Gastrocnemius medialis (tissue), 4 donors: ENCODE measurements at places on chromosomes 1 and 21. TPM values are rescaled to one million over a fixed set of nuclear protein-coding genes. Genes with fewer than 3 reads are reported as not detected.
A peak's percentile ranks its signal among the peaks of the same experiment; 100 is the strongest.

- no peaks in the 10 kb centered on the region for H3K27me3 ChIP-seq
- H3K36me3 ChIP-seq = no peaks in the 10 kb centered on the region
- DNase-seq = no peak
- H3K4me1 ChIP-seq = no peaks in the 10 kb centered on the region
Measured at GRCh38 chr1:31443673-31444072, 30.7 kb downstream of the SERINC2 start.

GFI1 gene
- total RNA-seq = not detected

DNA sequence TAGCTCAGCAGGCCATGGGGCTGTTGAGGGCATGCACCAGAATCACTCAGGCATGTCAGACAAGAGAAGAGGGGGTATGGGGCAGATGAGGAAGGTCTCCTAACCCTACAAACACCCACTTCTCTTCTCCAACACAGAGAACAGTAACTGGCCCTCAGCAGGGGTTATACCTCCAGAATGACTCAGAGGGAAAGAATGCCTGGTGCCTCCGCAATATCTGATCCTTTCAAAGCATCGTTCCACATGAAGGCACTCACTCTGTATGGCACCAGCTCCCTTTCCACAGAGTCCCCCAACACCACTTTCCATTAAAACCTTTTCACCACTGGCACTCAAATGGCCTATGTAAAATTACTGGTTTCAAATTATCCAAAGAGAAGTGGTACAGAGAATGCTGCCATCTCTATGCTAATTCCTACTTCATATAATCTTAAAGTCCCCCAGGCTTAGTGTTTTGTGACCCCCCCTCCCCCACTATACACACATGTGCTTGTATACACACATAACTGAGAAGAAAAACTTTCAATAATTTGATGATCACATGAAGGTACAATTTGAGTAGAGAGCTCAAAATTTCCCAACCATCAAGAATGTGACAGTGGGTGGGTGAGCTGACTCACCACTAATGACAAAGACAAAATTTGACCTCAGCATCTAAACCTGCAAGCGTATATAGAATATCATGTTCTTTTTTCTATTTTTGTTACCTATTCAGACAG lies 91.5 kb downstream of the SIPA1L2 start:
- no peaks in the 10 kb centered on the region for H3K27me3 ChIP-seq
- H3K4me3 ChIP-seq = no peak overlapping the region
- DNase-seq = no peak
- H3K4me1 ChIP-seq = peaks cover 15% of the 10 kb centered on the region

GNG12 gene
- total RNA-seq = 21.5 TPM

DNA sequence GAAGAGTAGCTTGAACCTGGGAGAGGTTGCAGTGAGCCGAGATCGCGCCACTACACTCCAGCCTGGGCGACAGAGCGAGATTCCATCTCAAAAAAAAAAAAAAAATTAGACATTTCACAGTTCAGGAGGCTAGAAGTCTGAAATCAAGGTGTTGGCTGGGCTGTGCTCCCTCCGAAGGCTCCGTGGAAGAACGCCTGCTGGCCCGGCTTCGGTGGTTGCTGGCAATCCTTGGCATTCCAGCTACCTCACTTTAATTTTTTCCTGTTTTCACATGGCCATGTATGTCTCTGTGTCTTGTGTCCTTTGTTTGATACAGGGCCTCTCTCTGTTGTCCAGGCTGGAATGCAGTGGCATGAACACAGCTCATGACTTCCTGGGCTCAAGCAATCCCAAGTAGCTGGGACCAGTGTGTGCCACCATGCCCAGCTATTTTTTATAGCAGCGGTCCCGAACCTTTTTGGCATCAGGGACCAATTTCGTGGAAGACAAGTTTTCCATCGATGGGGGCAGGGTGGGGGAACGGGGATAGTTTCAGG lies 24.5 kb downstream of the OPRD1 start:
- no peak for DNase-seq
- no peaks in the 10 kb centered on the region for H3K4me1 ChIP-seq
- no peak overlapping the region for H3K4me3 ChIP-seq
- H3K27ac ChIP-seq = no peak overlapping the region
- H3K36me3 ChIP-seq = no peaks in the 10 kb centered on the region

- H3K4me1 ChIP-seq = peaks cover 5% of the 10 kb centered on the region
- no peaks in the 10 kb centered on the region for H3K36me3 ChIP-seq
- no peaks in the 10 kb centered on the region for H3K27me3 ChIP-seq
- DNase-seq = no peak
- no peak overlapping the region for H3K27ac ChIP-seq
Measured at GRCh38 chr1:32768110-32768850, 48.9 kb downstream of the YARS1 start.

DNA sequence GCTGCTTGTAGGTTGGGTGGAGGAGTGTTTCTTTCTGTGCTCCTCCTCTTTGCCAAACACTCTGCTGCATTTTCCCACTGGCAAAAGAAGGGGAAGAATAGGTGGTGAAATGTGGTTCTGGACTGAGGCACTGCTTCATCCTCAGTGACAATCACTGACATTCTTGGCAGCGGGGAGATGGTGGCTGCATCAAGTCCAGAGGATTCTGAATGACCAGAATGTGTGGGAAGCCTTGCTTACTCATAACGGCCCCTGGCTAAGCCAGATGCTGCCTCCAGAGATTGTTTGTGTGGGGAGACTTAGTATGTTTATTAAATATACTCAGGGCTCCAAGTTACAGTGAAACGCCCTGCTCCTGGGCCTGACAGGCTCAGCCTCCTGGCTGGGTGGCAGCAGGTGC lies 160.3 kb downstream of the CACNA1E start:
- no peak overlapping the region for H3K4me3 ChIP-seq
- H3K27me3 ChIP-seq = no peaks in the 10 kb centered on the region
- H3K36me3 ChIP-seq = no peaks in the 10 kb centered on the region
- H3K27ac ChIP-seq = no peak overlapping the region
- H3K4me1 ChIP-seq = peaks cover 6% of the 10 kb centered on the region

DNA sequence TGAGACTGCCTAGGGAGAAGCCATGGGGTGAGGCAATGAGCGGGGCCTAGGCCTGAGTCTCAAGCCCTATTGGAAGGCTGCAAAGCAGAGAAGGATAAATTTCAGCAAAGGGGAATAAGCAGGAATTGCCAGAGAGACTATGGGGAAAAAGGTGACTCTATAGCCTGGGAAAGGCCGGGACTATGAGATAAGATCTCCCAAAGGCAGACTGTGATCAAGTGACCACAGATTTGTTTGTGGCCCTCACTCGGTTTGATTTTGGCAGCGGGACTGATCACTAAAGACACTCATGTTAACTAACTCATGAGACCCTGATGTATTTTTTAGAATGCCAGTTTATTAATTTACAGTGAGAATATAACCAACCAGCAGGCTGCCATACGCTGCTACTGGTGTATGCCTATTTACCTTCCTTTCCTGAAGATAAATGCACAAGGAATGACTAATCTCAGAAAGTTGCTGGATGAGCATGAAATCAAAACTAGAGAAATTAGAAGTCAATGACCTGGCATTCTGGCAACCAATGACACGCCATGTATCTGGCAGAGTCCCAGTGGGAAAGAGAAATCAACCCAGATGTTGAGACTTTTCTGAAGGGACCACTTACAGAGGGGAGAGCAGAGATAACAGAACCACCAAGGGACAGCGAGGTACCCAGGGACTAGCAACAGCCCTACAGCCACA lies 4.3 kb downstream of the HSF2BP start:
- peaks cover 7% of the 10 kb centered on the region for H3K4me1 ChIP-seq
- H3K36me3 ChIP-seq = no peaks in the 10 kb centered on the region
- no peaks in the 10 kb centered on the region for H3K27me3 ChIP-seq
- H3K4me3 ChIP-seq = no peak overlapping the region

DNA sequence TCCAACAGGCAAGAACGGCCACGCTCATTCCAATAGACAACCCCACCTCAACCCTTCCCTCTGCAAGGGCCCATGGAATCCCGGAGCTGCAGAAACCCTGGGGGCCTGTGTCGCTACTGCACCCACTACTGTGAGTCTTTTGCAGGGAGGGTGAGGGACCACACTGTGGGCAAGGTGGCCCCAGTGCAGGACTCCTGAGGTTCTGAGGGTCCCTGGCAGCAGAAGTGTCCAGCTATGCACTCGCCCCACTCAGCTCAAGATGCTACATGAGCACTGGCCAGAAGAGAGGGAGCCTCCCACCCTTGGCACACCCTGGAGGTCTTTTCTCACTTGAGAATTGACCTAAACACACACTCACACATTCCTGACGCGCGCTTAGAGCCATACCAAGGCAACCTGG lies 2.1 kb upstream of the PAX7 start:
- H3K36me3 ChIP-seq = no peaks in the 10 kb centered on the region
- H3K27ac ChIP-seq = no peak overlapping the region
- H3K27me3 ChIP-seq = peaks cover 54% of the 10 kb centered on the region
- H3K4me3 ChIP-seq = no peak overlapping the region
- no peaks in the 10 kb centered on the region for H3K4me1 ChIP-seq
- no peak for DNase-seq

GRCh38 chr21:17416139-17416538 lies 96.7 kb upstream of the CXADR start:
- no peaks in the 10 kb centered on the region for H3K4me1 ChIP-seq
- no peak overlapping the region for H3K4me3 ChIP-seq
- no peak overlapping the region for H3K27ac ChIP-seq
- no peak for DNase-seq

- DNase-seq = peak; percentile 22
- peak overlapping the region; percentile 24 for H3K27ac ChIP-seq
- no peaks in the 10 kb centered on the region for H3K36me3 ChIP-seq
- H3K4me3 ChIP-seq = no peak overlapping the region
Measured at GRCh38 chr1:42214447-42214871, 49.9 kb upstream of the GUCA2A start.

DNA sequence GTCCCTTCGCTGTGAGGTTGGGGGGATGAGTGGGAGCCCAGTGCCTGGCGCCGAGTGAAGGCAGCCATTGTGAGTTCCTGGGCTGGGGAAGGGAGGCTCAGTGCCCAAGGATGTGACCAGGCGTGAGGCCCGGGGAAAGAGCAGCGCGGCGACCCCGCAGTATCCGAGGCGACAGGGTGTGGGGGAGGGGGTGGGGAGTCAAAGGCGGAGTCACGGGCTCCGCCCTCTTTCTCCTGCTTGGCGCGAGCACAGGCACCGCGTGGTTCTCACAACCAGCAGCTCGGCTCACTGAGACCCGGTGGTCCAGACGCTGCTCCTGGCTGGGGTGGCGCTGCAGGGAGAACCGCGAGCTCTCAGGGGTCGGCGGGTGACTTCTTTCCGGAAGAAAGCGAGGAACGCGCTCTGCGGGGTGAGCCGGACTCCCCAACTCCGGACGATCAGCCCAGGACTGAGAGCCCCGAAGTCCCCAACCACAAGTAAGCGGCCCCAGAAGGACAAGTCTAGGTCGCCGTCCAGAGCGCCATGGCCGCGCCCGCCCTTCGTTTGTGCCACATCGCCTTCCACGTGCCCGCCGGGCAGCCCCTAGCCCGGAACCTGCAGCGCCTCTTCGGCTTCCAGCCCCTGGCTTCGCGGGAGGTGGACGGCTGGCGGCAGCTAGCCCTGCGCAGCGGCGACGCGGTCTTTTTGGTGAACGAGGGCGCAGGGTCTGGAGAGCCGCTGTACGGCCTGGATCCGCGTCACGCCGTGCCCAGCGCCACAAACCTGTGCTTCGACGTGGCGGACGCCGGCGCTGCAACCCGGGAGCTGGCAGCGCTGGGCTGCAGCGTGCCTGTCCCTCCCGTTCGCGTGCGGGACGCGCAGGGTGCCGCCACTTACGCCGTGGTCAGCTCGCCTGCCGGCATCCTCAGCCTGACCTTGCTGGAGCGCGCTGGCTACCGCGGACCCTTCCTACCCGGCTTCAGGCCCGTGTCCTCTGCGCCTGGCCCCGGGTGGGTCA lies at the start of gene HPDL:
HPDL (plus strand) TSS at position 269 of the 997 bp plus-strand sequence; CDS start at position 523, 254 bp downstream.
- no peaks in the 10 kb centered on the region for H3K27me3 ChIP-seq
- H3K4me1 ChIP-seq = peaks cover 23% of the 10 kb centered on the region
- H3K4me3 ChIP-seq = peak within 1 kb of the TSS; percentile 69
- peak within 1 kb of the TSS; percentile 30 for H3K27ac ChIP-seq
- DNase-seq = peak; percentile 66

DNA sequence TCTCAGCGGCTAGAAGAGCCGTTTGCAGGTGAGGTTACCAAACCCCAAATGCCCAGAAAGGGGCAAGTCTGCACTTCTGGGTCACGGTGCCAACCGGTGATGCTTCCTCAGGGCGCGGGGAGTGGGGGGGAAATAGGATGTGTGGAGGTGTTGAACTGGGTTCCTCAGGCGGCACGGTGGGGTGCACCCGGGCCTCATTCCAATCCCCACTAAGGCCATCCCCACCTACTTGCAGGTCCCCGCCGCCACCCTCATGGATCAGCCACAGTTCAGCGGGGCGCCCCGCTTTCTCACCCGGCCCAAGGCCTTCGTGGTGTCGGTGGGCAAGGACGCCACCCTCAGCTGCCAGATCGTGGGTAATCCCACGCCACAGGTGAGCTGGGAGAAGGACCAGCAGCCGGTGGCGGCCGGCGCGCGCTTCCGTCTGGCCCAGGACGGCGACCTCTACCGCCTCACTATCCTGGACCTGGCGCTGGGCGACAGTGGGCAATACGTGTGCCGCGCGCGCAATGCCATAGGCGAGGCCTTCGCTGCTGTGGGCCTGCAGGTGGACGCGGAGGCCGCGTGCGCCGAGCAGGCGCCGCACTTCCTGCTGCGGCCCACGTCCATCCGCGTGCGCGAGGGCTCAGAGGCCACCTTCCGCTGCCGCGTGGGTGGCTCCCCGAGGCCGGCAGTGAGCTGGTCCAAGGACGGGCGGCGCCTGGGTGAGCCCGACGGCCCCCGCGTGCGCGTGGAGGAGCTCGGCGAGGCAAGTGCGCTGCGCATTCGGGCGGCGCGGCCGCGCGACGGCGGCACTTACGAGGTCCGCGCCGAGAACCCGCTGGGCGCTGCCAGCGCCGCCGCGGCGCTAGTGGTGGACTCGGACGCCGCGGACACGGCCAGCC lies 3.9 kb downstream of the OBSCN start:
- H3K27ac ChIP-seq = peak overlapping the region; percentile 100
- no peaks in the 10 kb centered on the region for H3K27me3 ChIP-seq
- DNase-seq = no peak
- H3K4me3 ChIP-seq = peak overlapping the region; percentile 81
- H3K36me3 ChIP-seq = no peaks in the 10 kb centered on the region

DNA sequence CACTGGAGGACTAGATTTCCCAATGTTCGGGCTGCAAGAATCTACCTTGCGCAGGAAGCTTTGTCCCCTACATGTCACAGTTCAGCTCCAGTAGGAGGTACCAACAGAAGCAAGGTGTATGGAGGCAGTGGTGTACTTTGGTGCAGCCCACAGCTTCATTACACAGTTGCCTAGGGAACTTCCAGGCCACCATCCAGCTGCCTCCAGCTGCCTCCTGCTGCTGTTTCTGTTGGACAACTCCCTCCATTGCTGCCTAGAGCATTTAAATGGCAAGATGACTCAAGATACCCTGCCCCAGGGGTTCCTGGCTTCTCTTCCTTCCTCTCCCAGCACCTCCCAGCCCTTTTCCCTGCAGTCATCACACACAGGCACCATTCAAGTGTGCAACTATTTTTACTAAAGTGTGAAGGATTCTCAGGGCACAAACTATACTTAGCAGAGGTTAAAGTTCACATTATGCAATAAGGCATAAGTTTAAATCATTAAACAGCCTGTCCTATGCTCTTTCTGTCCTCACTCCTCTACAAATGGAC lies 39.0 kb upstream of the ATP1A1 start:
- peaks cover 5% of the 10 kb centered on the region for H3K4me1 ChIP-seq
- H3K4me3 ChIP-seq = no peak overlapping the region
- H3K27ac ChIP-seq = no peak overlapping the region
- H3K36me3 ChIP-seq = no peaks in the 10 kb centered on the region
- no peak for DNase-seq

GRCh38 chr1:201395936-201396335 lies 3.2 kb downstream of the LAD1 start:
- peaks cover 5% of the 10 kb centered on the region for H3K4me1 ChIP-seq
- H3K36me3 ChIP-seq = no peaks in the 10 kb centered on the region
- DNase-seq = no peak
- no peak overlapping the region for H3K27ac ChIP-seq
- no peak overlapping the region for H3K4me3 ChIP-seq
